AG04449 (cell line): ENCODE measurements at places on chromosomes 5 and 9.

- no peak for DNase-seq
These were observed 18.3 kb upstream of the RXRA start for GRCh38 chr9:134307674-134308638.

DNA sequence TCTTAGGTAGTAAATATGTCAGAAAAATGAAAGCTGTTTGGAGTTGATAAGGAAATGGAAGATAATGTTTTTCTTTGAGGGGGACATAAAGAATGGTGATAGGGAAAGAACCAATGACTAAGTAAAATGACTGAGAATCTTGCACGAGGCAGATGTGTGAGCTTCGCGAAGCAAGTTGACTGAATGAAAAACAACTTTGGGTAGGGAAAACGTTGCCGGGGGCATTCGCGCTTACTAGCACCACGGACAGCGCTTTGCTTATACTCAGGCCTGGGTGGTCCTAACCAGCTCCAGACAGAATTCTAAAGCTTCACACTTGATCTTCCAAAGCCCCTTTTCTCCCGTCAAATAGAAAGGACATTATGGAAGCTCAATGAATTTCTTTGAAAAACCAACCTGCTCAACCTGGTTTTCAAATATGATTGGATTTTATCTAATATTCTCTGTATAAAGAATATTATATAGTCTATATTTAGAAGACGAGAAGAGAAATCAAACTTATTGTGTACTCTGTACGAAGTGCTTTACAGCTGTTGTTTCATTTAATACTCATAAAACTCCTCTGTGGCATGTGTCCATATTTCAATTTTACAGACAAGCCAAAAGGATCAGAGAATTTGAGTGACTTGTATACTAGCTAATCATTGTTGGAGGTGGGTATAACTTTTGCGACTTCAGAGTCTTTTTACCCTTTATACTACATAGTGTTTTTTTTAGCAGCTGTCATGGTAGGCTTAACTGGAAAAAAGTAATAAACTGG lies 1.9 kb upstream of the CDKN2B start:
- DNase-seq, result no peak

GRCh38 chr5:305459-305858 lies 16.1 kb upstream of the AHRR start:
- no peak for DNase-seq

GRCh38 chr9:96219026-96219899 lies 82.7 kb downstream of the HSD17B3 start:
- DNase-seq, result no peak

DNA sequence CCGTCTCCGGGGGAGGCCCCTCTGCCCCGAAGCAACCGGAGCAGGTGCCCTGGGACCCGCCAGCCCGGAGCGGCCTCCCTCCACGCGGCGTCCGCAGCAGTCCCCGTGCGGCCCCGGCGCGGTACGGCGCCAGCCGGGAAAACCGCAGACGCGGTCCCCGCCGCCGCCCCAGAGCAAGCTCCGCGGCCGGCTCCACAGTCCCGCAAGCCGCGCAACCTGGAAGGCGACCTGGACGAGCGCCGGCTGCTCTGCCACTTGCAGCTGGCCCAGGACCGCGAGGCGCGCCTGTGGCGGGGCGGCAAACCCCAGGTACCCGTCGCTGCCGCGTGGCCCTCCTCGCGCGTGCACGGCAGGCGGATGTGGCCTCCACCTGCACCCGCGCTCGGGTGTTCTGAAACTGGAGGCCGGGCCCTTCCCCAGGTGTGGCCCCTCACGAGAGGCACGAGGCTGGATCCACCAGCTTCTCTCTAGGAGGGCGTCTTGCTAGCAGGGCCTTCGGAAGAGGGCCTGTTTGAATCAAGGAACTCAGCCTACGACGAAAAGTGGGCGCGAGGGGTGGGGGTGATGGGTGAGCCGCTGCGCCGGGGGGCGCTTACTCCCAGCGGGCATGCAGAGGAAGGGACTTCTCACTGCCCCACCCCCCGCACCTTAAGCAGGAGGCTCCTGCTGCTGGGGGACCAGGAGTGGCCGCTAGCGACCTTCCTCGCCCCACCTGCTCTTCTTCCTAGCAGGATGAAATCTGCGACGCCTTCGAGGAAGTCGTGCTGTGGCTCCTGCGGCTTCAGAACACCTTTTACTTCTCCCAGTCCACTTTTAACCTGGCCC lies 602 bp downstream of the CCNI2 start:
- DNase-seq, result no peak

GRCh38 chr5:91840412-91840811 lies 457.3 kb upstream of the ARRDC3 start:
- DNase-seq, result no peak

- DNase-seq, result no peak
These were observed 46.7 kb upstream of the ANXA1 start for GRCh38 chr9:73104921-73105320.

DNA sequence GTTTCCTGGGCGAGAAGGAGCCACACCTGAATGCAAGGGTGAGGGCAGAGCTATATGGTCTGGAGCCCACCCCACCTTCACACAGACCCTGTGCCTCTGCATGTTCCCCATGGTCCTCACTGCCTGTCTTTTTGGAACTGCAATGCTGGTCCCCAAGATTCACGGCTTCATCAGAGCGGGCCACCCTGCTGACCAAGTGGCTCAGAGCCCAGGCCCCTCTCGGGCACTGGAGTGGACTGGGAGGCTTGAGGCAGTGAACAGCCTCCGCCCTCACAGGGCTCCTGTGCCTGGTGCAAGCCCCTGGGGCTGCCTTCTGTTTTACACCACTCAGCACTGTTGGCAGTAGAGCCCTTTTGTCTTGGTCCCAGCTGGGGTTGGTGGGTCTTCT lies 143.2 kb downstream of the CACNA1B start:
- DNase-seq, result no peak

GRCh38 chr5:154168395-154168794 lies 22.1 kb upstream of the GALNT10 start:
- DNase-seq, result no peak

DNA sequence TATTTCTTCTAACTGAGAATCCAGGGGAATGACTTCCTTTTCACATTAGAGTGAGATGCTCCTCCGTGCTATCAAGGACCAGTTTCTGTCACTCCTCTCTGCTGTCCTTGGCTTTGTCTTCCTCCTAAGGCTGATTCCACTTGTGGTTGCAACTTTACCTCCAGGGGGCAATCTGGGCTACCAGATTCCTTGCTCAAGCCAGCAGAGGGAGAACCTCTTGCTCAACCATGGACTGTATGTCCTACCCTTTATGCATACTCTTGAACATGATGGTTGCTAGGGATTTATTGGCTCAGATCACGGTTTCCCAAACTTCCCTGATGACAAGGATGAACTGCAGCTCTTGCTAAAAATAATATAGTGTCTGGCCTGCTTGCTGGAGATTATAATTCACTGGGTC lies 24.0 kb downstream of the NNT start:
- no peak for DNase-seq

DNA sequence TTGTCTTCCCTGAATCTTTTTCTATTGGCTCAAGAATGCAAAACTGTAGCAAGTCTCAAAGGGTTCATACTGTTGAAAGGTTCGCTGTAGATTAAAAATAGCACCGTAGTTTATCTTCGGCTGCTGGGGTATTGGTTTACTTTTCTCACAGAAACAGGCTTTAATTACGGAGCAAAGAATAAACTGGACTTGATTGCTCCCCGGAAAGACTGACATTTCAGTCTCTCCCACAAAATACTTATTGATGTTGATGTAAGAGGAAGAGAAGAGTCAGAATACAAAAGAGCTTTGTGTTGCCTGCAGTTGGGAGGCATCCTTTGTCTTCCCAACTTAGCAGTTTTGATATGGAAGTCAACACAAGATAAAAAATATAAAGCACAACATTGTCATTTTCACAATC lies 183.9 kb upstream of the DMAC1 start:
- no peak for DNase-seq

DNA sequence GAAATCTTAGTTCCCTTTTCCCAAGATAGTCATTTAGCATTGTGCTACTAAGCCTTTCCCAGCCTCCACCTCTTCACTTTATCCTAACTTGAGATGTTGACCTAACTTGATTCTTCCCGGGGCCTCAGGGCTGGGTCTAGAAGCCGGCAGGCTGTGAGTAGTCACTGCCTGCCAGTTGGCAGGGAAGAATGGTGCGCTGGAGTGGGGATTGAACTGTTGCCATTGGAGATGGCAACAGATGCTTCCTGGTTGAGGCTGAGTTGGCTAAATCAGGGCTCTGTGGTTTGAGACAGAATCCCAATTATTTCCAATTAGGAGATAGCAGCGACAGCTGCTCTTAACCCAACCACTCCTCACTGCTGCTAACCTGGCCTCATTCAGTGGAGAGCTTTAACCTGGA lies 343.1 kb downstream of the BRINP1 start:
- no peak for DNase-seq

GRCh38 chr5:132684922-132685720 lies 11.3 kb downstream of the IL4 start:
- DNase-seq, result no peak

DNA sequence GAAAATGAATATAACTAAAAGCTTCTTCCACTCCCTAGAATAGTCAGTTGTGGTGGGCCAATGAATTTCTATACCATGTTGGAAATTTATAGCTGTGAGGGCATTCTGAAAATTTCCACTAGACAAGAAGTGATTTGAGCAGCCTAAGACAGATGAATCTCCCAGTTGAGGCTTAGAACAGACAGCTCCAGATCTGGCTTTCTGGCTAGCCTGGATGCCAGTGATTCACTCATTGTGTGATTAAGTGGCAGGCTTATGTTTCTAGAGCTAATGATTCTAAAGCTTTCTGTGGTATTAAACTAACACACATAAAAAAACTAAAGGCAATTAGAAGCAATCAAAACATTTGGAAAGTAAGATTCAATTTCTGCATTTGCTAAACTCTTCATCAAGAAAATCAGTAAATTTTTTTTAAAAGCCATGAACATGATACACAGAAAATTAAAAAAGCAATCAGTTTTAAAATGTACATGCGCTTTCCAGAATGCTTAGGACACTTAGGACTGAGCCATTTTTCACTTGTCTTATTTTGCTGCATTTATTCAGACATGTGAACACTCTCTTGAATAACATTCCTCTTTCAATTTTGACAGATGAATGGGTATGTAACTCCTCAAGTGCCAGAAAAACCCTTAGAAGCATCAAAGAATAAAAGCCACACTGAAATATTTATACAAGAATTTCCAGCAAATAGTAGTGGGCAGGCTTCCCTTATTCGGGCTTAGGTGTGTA lies 100.5 kb upstream of the GNAQ start:
- DNase-seq, result no peak

- DNase-seq, result no peak
These were observed 34.5 kb upstream of the NCS1 start for GRCh38 chr9:130137641-130138081.

- DNase-seq, result no peak
These were observed 156.1 kb upstream of the ERCC6L2 start for GRCh38 chr9:95719354-95719753.

GRCh38 chr5:148372893-148373292 lies 10.9 kb upstream of the FBXO38 start:
- DNase-seq, result no peak

- DNase-seq, result no peak
These were observed at the start of gene PRELID2 for GRCh38 chr5:145834917-145835847. Gene PRELID2, minus strand, starts transcription at chr5:145835342. Its CDS starts 91 bp downstream, at chr5:145835251.

- no peak for DNase-seq
These were observed 56.8 kb upstream of the XPA start for GRCh38 chr9:97753975-97754374.

GRCh38 chr9:91162784-91163443 lies 198.8 kb downstream of the AUH start:
- DNase-seq, result no peak

DNA sequence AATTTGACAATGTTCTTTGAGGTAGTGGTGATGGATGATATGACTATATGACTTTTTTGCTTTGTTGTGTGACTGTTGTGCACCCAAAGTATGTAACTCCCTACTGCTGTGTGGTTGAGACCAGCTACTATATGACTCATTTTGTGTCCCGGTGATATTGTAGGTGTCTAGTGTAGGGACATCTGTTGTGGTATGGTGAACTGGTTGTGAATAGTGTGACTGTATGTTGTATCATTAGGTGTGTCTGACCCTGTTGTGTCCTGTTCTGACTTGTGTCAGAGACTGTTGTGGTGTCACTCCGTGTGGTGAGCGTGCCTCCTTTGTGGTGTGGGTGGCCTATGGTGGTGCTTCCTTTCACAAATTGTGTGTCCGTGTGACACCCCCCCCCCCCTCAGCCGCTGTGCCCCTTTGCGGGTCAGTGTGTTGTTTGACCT lies 11.2 kb upstream of the CXXC5 start:
- DNase-seq, result no peak

DNA sequence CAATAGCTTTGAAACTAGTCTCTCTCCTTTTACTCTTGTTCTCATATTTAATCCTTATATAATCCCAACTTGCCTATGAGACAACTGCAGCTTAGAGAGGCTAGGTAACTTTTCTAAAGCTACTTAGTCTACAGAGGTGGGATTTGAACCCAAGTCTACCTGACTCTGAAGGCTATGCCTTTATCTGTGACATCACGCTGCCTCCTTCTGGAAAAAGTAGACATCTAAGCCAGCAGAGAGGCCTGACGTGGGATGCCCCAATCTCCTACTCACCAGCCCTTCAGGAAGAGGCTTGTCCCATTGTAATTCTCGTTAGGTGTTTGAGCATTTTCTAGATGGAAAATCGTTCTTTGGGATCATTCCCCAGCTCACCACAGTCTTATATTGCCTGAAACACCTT lies 167.5 kb downstream of the HSPA4 start:
- no peak for DNase-seq

- DNase-seq, result peak; percentile 81
These were observed 25.7 kb downstream of the UTP15 start for GRCh38 chr5:73591102-73591695.

GRCh38 chr9:134040781-134041648 lies 15.7 kb downstream of the BRD3OS start:
- no peak for DNase-seq

- DNase-seq, result no peak
These were observed at the start of gene OTP for GRCh38 chr5:77637998-77638762. Gene OTP, minus strand, starts transcription at chr5:77638713. Its CDS starts 164 bp downstream, at chr5:77638549.

GRCh38 chr5:135455876-135456237 lies 3.7 kb upstream of the TIFAB start:
- no peak for DNase-seq

DNA sequence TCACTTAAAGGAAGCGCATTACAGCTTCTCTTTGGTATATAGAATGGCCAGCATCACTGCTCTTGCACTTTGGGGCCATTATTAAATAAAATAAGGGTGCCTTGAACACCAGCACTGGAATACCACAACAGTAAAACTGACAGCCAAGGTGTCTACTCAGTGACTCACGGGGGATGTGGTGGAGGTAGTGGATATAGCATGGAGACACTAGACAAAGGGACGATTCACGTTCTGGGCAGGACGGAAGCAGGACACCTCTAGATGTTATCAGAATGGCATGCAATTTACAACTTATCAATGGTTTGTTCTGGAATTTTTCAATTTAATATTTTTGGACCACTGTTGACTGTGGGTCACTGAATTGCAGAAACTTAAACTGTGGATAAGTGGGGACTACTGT lies 32.9 kb upstream of the PDE8B start:
- no peak for DNase-seq

- DNase-seq, result peak; percentile 34
These were observed 101.7 kb downstream of the CDH18 start for GRCh38 chr5:19886123-19886917.
